ENCODE measurements at places on chromosomes 12 and 14.

DNA sequence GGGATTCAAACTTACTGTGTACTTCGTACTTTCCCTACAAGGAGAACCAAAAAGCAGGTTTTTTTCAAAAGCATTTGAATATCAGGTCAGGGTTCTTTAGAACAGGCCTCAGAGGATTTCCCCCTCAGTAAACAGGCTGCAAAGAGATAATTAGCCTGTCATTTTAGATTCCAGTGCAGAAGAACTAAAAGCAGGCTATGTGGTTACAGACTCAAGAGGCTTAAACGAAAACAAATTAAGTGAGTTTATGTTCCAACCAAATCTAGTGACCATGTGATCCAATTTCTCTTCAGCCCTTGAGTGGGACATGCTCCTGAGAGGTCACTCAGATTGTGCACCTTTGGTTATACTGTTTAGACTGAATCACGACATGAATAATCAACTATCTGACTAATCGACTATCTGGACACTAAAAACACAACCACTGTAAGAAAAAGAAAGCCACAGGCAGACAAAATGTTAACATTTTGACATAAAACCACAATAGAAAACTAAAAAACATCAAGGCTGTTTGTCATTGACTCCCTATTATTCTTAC is 4.5 kb downstream of the TMED8 start:
- DNase-seq = no peak

GRCh38 chr12:666766-667308 is 3.6 kb upstream of the NINJ2 start:
- no peak for DNase-seq

DNA sequence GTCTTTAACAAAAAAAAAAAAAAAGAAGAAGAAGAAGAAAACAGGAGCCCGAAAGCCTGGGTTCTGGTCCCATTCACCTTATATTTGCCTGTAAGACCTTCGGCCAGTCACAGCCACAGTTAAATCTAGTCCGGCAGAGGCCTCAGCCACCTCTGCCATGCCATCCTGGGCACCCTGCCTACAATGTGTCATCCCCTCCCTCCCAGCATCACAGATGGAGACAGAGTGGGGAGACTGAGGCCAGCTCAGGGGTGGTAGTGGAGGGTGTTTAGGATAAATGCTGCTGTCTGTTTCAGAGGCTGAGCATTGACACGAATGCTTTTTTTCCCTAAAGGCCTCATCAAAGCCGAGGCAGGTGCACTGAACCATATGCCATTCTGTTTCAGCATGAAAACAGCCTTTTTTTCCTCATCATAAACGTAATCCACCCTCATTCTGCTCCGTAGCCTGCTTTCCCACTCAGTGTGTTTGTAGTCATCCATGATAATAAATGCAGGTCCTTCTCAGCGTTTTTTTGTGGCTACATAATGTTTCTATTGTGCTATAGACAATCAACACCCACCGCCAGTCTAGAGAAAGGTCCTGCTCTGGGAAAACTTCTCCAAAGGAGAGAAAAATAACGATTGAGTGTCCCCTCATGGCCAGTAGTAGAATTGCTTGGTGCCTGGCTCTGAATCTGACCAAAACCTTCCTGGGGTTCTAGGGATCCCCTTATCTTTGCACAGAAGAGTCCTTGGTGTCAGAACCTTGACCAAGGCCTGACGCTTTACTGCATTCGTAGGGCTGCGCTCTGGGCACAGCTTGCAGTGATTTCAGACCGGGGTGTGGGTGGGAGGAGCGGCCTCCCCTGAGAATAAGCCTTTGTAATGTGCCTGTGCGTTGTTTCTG is 41.1 kb upstream of the TSPAN9 start:
- DNase-seq = no peak

- DNase-seq = peak; percentile 18
Measured at GRCh38 chr12:97936165-97936564, 473.6 kb downstream of the RMST start.

GRCh38 chr12:99618657-99619056 is 28.9 kb upstream of the GARIN6 start:
- no peak for DNase-seq

GRCh38 chr14:77880056-77880455 is 80.1 kb downstream of the ADCK1 start:
- DNase-seq = no peak

DNA sequence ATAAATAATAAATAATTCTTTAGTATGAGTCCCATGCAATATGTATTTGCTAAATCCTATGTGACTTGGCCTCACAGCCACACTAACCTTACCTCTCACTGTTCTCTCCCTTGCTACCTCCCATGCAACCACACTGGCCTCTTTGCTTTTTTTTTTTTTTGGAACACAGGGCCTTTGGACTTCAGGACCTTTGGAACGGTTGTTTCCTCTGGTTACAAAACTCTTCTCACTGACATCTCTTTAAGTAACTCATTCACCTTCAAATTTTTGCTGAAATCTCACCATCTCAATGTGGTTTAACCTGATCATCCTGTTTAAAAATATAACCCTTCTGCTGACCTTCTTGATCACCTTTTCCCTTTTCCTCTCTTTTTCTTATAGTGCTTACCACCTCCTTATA is 194.0 kb downstream of the SSPN start:
- no peak for DNase-seq

- no peak for DNase-seq
Measured at GRCh38 chr14:85254711-85255110, 275.2 kb upstream of the FLRT2 start.

GRCh38 chr12:42756841-42757623 is 167.5 kb upstream of the PRICKLE1 start:
- DNase-seq = no peak
